ENCODE measurements at places on chromosomes 12 and 14.

- DNase-seq, result no peak
These were observed 5.3 kb upstream of the PLEKHG3 start for GRCh38 chr14:64698903-64699302.

GRCh38 chr14:58171090-58171489, 19.1 kb upstream of the ARMH4 start:
- DNase-seq, result no peak

- no peak for DNase-seq
These were observed 94.0 kb upstream of the PPM1H start for GRCh38 chr12:63028951-63029350.

DNA sequence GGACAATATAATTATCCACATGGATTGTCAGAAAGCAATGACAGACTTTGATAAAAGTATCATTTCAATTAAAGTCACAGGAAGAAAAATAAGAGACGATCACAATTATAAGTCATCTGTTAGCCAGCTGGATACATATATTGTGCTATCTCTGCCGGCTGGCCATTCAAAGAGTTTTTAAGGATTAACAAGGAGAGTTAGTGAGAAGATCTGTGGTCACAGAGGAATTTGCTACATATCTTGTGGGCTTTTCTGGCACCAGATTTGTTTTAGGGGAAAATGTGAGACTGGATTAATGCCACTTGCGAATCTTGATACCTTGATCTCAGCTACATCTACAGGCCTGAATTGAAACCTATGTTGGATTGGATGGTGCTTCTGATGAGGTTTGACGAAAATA, 90.9 kb upstream of the MANSC4 start:
- no peak for DNase-seq

GRCh38 chr12:106359646-106360399, 2.3 kb downstream of the POLR3B start:
- DNase-seq, result no peak

- DNase-seq, result no peak
These were observed 2.1 kb downstream of the TARBP2 start for GRCh38 chr12:53502983-53503728.

DNA sequence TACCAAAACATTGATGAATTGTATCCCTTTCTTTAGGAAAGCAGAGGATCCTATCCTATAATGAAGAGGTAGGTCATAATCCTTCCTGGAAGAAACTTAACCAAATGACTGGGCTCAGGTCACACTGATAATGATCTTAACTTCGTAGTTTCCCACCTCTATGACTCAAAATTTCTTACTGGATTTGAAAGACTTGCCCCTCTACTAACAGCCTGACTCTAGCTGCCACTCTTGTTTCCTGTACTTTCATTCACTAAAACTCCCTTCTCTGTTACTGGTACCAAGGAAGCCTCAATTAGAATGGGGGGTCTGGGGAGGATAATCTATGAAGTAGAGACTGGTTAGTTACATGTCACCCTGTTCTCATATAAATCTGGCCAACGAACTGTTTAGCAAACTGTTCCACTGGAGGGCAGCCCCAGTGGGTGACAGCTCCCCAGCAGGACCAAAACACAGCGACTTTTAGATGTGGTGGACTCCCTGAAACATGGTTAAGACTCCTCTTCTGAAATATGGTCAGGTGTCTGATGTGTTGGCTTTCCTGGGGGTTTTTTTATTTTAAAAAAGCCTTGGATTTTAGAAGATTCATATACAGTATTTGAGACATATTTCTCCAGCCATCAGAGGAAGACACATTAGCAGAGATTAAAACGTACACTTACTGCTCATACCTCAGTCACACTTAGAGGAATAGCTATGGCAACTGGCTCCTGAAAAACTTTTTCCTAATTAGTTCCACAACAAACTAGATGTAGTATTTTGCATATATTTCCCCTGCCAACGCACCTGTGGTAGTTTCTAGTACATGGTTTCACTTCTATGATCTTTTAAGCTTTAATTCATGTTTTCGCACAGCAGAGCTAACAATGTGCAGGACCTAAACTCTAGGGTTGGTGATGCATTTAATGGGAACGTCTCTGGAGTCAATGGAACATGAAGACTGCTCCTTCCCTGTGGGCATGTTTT, 72.3 kb downstream of the ACADS start:
- DNase-seq, result no peak

DNA sequence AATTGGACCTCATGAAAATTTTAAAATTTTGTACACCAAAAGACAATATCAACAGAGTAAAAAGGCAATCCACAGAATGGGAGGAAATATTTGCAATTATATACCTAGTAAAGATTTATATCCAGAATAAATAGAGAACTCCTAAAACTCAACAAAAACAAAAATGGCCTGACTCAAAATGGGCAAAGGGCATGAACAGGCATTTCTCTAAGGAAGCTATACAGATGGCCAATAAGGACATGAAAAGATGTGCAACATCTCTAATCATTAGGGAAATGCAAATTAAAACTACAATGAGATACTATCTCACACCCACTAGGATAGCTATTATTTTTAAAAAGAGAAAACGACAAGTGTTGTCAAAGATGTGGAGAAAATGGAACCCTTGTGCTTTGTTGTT, 10.9 kb upstream of the APOF start:
- no peak for DNase-seq

DNA sequence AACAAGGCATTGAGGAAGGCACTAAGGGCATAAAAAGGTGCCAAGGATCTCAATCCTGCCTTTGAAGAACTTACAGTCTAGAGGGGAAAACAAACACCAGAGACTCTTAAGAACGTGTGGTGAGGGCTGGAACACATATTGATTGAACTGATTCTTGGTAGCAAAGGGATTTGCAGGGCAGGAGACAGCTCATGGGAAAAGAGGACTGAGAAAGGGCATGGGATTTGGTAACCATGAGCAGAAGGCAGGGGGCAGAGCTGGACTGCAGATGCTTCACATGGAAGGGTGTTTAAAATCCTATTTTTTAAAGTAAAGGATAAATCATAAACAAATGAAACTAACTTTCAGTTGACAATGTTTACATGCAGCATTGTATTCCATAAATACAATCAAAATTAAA, 203.1 kb downstream of the ITPR2 start:
- DNase-seq, result no peak

DNA sequence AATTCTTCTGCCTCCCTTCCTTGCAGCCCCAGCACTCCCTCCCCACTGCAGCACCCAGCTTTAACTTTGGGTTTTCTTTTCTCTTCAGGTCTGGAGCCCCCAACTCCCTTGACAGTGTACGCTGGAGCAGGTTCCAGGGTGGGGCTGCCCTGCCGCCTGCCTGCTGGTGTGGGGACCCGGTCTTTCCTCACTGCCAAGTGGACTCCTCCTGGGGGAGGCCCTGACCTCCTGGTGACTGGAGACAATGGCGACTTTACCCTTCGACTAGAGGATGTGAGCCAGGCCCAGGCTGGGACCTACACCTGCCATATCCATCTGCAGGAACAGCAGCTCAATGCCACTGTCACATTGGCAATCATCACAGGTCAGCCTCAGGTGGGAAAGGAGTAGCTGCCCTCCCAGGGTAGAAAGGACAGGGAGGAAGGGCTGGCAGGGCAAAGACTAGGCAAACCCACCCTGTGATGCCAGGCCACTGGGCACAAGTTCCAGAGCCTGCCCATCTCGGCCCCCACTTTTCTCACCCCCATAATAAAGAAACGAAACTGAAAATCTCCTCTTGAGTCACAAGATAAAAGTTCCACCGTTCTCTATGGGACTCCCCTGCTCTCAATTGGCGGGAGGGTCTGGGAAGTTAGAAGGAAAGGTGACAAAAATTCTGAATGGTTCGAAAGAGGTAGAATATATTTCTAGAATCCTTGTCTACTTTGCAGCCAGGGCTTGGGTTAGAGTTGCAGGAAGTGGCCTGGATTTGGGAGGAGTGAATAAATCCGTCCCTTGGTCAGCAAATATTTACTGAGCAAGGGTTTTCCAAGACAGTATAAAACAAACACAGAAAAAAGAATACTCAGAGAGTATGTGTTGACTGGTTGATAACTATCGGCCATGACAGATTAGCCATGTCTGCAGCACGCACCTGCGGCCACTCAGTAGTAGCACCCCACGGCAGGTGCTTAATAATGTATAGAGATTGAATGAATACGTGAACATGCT, 3.2 kb downstream of the LAG3 start:
- DNase-seq, result no peak
